Stimulated activated CD4-positive, alpha-beta T cell treated with anti-CD3 and anti-CD28 coated beads, Interleukin-4, amount 100 ng/mL, for 48 hours (primary cell): ENCODE measurements at places on chromosomes 13 and 19.

- DNase-seq: no peak
Measured at GRCh38 chr19:4694211-4694987, 24.3 kb upstream of the MYDGF start.

DNA sequence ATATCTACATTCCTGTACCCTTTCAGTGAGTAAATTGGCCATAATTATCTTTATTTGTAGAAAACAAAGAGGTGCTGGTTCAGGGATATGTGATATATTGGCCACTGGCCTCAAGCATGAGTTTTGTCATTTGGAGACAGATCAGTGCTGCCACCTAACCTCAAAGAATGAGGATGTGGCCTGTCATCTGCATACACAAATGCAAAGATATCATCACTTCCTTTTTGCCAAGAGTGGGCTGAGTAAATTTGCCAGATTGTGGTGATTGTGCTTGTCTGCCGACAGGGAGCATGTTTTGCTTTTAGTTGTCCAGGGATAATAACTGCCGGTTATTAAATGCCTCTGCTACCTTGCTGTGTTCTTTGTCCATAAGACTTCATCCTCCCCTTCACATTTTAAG, 44.2 kb downstream of the WASF3 start:
- no peak for DNase-seq

GRCh38 chr13:109783447-109783814, 3.0 kb downstream of the IRS2 start:
- DNase-seq: no peak

GRCh38 chr19:50764409-50764808, 5.9 kb upstream of the GPR32 start:
- no peak for DNase-seq

DNA sequence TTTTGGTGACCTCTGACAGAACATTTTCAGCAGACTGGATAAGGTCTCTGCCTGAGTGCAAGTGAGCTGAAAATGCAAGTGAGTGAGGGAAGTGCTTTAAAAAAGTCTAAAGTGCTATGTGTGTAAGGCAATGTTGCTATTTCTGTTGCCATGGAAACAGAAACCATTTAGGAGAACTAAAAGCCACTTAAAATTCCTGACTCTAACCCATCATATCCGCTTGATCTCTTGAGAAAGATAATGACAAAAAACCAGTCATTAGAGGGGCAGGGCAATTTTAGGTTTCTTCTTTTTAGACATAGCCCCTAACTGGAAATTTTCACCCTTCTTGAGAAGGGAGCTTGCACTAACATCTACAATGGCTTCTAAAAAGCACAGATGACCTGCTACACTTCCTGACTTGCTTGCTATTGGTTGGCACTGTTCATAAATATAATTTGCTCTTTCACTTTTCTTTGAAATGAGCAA, at the start of gene CYSLTR2:
CYSLTR2 (plus strand) TSS at position 458 of the 468 bp plus-strand sequence. CDS start 52,889 bp downstream, outside the sequence.
- no peak for DNase-seq

DNA sequence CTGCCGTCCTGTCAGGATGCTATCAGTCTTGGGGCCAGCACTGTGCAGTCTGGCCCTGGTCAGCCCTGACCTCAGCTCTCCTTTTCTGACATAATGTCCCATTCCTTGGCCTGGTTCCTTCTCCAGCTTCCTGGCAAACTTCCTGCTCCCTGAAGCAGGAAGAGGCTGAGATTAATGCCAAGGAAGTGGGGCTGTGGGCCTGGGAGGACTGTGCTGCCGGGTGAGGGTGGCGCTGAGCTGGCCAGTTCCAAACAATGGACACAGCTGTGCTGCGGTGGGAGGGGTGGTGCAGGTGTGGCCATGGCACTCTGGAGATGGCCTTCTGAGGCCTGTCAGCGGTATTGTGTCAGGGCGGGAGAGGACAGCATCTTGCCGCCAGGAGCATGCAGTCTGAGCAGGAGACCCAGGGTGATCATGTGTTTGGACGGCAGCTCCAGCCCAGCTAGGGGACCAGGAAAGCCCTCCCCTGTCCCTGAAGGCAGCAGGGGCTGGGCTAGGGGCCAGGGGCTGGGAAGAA, 30.9 kb downstream of the TUBA3C start:
- DNase-seq: no peak

GRCh38 chr19:55688422-55689218, 13.6 kb downstream of the EPN1 start:
- no peak for DNase-seq

GRCh38 chr19:55493645-55494171, 5.5 kb downstream of the SSC5D start:
- no peak for DNase-seq

- DNase-seq: no peak
Measured at GRCh38 chr13:89786531-89786930, 1561.0 kb upstream of the MIR17HG start.

DNA sequence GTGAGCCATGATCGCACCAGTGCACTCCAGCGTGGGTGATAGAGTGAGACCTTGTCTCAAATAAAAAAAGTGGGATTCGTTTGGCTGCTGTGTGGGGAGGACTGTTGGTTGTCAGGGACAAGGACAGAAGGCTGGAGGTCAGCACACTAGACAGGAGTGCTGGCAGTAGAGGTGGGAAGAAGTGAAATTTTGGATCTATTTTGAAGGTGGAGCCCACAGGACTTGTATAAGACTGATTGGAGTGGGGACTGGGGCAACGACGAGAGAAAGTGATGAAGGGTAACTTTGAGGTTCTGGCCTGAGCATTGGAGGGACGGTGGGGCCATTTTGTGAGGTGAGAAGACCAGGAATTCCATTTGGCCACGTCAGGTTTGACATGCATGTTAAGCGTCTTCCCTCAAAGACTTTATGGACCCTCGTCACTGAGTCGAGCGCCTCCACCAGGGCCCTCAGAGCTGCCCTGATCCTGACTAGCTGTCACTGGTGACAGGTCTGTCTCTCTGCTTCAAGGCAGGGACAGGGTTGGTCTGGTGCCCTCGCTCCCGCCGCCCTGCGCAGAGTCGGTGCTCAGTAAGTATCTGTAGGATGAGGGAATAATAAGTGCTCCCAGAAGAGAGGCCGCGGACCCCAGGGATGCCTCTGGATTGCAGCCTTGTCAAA, 673 bp downstream of the CTU1 start:
- no peak for DNase-seq

DNA sequence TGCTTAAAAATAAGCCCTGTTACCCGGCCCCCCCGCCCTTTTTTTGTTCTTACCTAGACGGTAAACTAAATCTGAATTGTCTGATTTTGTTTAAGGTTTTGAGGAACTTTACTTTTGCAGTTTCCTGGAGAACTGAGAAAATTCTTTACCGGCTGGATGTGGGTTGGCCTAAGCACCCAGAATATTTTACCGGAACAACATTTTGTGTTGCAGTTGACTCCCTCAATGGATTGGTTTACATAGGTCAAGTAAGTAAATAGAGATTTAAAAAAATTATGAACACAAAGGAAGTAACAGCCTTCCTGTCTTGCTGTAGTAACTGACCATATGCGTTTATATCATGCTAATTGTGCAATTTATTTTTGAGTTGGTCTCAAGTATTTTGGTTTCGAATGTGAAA, 785 bp downstream of the NHLRC3 start:
- DNase-seq: no peak

- DNase-seq: no peak
Measured at GRCh38 chr13:30074955-30075614, 224.7 kb upstream of the UBL3 start.

GRCh38 chr13:98994896-98995295, 17.0 kb upstream of the DOCK9 start:
- DNase-seq: no peak

DNA sequence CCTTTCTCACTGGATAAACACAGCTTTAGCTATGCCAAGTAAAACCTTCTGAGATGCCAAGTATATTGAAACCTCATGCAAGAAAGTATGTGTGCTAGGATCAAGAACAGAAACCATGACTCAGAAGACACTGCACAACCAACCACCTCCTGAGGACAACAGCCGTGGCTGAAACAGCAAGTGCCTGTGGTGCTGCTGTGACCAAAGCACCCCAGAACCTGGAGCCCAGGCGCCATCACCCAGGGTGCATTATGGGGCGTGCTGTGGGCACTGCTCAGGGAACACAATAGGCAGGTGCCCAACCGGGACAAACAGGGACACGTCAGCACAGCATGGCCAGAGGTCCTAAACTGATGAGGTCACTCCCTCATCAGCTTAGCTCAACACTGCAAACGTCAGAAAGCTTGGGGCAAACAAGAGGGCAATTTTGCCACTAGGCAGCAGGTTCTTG, 101.3 kb upstream of the SLC15A1 start:
- peak; percentile 56 for DNase-seq

DNA sequence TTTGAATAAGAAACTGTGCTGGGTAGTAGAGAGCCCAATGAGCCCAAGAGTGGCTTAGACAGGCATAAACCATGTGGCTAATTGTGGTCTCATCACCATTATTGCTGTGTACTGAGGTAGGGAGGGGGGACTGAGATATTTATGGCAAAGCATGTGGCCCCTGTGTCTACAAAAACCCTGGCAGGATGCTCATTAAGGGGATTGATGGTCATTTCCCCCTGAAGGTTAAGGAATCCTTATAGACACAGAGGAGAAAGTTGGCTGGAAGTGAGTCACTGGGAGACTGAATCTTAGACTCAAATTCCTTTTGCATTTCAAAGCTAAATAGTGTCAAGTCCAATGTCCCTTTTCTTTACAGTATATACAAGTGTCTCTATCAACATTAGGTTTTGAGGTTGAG, 9.8 kb upstream of the DACT3 start:
- no peak for DNase-seq

GRCh38 chr13:64680739-64681138, 2549.4 kb downstream of the PCDH9 start:
- DNase-seq: no peak

DNA sequence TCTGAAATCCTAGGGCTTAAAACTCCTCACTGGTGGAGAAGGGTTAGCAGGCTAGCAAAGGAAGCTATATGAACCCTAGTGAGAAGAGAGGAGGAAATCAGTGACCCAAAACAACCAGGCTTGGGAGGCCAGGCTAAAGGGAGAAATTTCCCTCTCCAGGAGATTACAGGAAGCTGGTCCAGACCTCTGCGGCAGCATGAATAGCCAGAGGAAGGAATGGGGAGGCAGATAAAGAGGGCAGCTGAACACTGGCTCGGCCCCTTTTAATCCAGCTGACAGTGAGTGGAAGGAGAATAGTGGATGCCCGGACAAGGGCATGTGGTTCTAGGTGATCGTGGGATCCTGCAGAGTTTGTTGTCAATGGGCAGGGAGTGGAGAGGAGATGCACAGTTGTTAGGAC, 130.6 kb downstream of the COG6 start:
- DNase-seq: no peak

DNA sequence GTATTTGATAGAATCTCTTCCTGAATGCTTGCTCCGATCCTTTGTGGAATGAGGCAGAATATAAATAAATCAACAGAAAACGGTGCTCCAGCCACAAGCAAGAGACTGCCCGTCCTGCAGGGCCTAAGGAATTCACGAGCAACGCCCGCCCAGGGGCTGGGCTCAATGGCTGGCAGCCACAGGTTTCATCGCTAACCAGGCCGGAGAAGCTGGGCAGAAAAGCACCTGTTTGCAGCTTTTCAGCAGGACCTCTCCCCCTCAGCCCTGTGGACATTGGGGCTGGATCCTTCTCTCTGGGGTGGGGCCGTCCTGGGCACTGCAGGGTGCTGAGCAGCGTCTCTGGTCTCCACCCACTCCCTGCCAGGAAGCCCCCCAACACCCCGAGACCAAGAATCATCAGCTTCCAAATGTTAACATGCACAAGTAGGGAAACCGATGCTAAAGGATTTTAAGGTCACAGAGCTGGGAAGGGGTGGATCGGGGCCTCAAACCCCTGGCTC, 102.5 kb downstream of the GADD45B start:
- no peak for DNase-seq

DNA sequence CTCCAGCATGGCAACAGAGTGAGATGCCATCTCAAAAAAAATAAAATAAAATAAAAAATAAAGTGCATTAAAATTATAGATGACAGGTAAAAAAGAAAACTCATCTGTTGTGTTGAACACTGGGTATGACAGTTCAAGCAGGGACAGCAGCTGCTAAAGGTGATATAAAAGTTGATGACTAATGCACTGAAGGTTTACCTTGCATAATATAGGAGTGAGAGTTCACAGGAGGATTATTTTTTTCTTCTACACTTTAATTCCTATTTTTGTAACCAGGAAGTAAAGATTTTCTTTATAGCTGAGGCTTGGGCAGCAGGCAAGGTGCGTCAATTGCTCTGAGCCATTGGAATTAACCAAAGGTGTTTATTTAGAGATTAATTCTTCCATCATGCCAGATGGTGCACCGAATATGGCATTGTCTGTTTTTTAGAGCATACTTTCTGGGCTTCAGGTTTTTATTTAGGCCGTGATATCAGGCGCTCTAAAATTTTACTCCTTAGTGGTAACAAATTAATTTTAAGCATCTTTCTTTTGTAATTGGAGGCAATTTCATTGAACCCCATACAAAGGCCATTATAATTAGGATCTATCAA, 337.0 kb upstream of the SLC10A2 start:
- no peak for DNase-seq

GRCh38 chr13:78650717-78651083, 8.3 kb downstream of the OBI1 start:
- no peak for DNase-seq

GRCh38 chr13:33204130-33204927, 81.2 kb downstream of the STARD13 start:
- no peak for DNase-seq

- no peak for DNase-seq
Measured at GRCh38 chr13:29964181-29964845, 113.9 kb upstream of the UBL3 start.

DNA sequence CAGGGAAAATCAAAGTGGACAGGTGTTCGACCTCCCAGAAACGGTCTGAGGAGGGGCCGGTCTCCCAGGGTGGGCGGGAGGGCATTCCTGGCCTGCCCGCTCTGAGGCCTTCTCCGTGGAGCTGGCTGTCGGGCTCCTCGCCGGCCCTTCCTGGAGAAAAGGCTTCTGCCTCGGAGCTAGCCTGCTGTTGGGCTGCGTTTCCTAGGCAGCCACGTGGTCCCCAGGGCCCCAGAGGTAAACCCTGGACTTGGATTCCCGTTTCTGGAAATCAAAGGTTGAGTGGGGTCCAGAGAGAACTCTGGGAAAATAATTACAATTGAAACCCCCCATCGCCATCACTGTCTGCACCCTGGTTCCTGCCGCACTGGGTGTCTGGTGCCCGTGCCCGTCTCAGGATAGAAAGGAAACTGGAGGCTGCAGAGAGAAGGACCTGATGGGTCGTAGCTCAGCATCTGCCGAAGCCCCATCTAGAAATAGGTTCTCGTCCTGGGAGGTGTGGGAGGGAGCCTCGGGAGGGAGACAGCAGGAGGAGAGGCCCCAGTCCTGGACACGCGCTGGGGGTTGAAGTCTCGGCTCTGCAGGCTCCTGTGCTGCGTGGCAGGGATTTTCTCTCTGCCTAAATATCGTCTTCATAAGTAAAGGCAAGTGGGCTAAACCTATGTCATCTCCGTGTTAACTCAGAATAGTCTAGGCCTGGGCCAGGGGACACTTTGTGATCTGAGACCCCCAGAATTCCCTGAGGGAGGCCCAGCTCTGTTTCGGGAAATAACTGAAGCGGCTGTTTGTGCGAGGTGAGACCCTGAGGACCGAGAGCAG, 7.7 kb upstream of the PROZ start:
- DNase-seq: no peak
